ENCODE measurements at places on chromosomes 4 and X. TPM values are rescaled to one million over a fixed set of nuclear protein-coding genes. Genes with fewer than 3 reads are reported as not detected.

DNA sequence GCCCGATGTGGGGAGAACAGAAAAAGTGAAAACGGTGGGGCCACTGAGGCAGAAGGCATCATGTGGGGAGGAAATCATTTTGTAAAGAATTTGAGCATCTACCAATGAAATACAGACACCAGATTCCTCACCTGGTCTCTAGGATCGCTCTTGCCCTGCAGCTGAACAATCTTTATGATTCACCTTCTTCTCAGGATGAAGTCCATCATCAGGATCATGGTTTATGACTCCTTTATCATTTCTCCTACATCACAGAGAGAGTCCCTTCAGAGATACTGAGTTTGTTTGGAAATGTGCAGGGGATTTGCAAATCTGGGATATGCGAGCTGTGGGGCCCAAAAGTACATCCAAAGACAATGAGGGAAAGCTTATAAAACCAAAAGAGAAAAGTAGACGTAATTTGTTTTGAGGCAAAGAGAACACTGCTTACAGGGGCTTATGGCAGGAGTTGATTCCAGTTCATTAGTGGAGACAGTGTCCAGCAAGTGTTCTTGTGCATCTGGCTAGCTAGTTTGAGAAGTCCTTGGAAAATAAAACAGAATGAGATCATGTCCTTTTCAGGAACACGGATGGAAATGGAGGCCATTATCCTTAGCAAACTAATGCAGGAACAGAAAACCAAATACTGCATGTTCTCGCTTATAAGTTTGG, 15.3 kb upstream of the ANXA5 start:
- DNase-seq, result no peak

DNA sequence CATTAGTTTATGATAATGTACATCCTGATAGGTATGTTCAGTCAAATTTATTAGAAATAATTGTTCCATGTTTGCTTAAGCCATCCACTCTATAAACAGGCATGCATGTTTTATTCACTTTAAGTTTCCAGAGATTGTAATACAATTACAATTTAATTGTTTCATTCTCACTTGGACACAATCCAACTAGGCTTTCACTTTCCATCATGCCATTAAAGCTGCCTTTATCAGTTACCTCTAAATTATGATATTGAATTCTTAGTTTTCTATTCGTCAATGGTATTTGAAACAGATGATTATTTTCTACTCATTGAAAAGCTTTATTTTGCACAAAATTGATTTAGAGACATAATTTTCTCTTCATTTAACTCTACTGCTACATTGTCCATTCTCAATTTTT, 1196.3 kb downstream of the RAPGEF2 start:
- DNase-seq, result no peak

- no peak for DNase-seq
Measured at GRCh38 chrX:110213183-110213582, 104.7 kb downstream of the AMMECR1 start.

GRCh38 chrX:40326186-40326965, 228.6 kb upstream of the BCOR start:
- no peak for DNase-seq

GRCh38 chr4:156754832-156755570, 216.6 kb downstream of the PDGFC start:
- no peak for DNase-seq

DNA sequence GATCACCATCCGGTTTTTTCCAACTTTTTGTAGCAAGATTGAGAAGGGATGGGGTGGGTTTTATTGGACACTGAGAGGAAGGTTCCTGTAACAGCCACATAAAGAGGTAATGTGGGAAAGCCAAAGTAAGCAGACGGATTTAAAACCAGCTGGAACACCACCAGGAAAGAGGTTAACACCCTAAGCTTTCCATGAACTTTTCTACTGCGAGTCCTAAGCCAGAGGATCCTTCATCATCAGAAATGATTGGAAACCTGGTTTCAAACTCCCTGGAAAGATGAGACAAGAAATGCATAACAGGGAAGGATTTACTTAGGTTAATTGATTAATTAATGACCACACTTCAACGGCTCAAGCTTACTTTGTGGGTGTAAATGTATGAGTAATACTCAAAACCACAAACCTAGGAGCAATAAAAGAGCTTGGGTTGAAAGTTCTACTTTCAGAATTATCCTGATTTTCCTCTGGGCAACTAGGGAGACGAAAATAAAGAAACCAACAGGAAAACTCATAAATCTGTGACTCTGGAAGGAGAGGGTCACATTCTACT, 91.5 kb downstream of the COX18 start:
- no peak for DNase-seq

- DNase-seq, result no peak
Measured at GRCh38 chrX:39693298-39693697, 404.5 kb downstream of the BCOR start.

DNA sequence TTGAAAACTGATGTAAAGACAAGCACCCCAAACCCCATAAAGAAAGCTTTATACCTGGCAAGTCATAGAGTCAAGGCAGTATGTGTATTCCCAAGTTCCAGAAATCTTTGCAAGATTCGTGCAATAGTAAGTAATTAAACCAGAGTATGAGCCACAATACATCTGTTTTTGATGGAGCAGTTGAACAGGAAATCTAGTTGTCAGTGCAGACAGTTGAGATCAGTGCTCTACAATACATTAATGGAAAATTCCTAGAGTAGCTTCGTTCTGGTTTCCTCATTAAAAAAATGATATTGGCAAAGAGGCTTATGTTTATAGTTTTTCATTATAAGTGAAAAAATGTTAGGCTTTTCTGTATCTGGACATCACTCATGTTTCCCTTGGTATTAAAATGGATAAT, 575.3 kb downstream of the TRIML1 start:
- DNase-seq, result no peak

GRCh38 chr4:65865489-65865888, 195.2 kb upstream of the EPHA5 start:
- DNase-seq, result no peak

DNA sequence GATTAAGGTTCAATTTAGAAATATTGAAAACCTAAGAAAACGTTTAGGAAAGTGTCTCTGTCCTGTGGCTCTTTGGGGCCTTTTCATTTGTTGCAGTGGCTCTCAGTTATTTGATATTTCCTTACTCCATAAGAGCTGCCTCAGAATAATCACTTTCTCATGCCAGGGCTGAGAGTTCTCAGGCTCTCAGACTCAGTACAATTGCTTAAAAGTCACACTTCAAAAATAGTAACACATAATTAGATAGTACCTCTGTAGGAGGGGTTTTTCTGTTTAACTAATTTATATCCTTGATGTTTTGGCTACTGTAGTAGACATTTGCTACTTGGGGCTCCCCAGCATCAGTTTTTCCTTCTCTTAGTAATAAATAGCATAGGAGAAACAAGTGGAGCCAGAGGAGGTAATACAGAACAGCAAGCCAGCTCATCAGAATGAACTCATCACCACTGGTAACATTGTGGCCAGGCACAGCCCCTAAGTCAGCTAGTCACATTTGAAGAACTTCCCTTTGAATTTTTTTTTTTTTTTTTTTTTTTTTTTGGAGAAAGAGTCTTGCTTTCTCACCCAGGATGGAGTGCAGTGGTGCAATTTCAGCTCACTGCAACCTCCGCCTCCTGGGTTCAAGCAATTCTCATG, 8.0 kb upstream of the HNRNPD start:
- no peak for DNase-seq

The ARMCX6 gene
- total RNA-seq, result 49.0 TPM

The NUDT9 gene
- 13.6 TPM for total RNA-seq

The TSPAN5 gene
- total RNA-seq, result 13.7 TPM

Data from activated naive CD8-positive, alpha-beta T cell treated with anti-CD3 and anti-CD28 coated beads for 36 hours (primary cell).